Lung microvascular endothelial cell (primary cell): ENCODE measurements at places on chromosomes 16 and 17. TPM values are rescaled to one million over a fixed set of nuclear protein-coding genes. Genes with fewer than 3 reads are reported as not detected.

Gene BCAR1
- total RNA-seq = 65.2 and 104 TPM in 2 replicates

DNA sequence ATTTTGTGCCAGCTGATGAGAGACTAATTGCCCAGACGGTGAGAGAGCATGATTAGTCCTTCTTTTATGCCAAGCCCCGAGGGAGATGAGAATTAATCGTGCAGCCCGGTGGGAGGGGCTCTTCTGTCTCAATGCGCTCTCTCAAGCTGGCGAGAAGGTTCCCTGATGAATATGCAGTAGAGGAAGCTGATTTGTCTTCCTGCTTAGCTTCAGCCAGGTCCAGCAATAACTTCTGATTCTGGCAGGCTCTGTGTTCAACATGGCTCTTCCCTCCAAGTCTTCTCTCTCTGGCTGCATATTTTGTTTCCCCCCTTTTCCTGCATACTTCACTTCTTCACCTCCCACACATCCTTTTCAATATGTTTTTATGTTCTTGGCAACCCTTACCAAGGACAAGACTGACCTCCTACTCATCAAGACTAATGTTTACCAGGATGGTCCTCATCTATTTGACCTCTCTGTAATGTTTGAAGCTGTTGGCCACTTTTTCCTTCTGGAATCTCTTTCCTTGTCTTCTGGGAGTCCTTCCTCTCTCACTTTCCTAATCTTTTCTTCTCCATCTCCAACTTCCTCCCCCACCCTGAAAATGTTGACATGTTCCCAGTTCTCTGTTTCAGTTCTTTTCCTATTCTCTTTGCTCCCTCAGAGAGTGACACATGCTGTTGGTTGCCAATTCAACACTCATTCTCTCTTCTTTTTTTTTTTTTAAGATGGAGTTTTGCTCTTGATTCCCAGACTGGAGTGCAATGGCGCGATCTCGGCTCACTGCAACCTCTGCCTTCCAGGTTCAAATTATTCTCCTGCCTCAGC is 33.1 kb downstream of the ARL4D start:
- peak; percentile 69 for DNase-seq

Gene IRX3
- total RNA-seq = 0.40 and 0.44 TPM in 2 replicates

- DNase-seq = peak; percentile 41
Measured at GRCh38 chr16:56673921-56674320, 4.3 kb downstream of the MT1H start.

- peak; percentile 75 for DNase-seq
Measured at GRCh38 chr17:50052822-50053653, 2.9 kb upstream of the ITGA3 start.
